ENCODE measurements at places on chromosomes 13 and 19.

DNA sequence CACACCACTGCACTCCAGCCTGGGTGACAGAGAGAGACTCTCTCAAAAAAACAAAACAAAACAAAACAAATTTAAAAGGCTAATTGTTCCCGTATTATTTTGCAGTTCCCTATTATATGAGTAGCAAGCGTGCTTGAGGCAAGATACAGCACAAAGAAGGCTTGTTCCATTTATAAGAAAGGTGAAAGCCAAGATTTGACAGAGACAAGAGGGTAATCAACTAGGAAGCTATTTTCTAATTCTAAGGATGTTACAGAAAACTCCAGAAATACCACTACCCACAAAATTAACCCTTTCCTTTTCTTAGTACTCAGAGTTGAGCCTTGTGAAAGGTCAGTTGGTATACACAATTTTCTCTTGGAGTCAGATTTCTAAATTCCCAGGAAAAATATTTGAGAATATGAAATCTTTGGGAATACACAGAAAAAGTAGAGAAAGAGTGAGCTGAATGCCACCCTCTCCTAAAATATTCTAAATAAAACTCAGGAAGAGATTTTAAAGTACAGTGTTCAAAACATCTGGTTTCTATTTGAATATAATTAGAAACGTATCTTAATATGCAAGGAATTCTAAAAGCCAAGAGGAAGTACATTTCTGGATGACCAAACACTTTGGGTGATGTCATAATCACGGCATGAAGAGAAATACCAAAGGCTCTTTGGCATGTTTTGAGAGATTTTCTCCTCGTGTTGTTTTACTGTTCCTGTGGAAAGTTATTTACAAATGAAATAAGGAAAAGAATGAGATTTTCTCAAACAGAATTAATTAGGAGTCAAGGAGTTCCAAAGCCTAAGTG lies 63.0 kb upstream of the FLT1 start:
- DNase-seq: no peak

DNA sequence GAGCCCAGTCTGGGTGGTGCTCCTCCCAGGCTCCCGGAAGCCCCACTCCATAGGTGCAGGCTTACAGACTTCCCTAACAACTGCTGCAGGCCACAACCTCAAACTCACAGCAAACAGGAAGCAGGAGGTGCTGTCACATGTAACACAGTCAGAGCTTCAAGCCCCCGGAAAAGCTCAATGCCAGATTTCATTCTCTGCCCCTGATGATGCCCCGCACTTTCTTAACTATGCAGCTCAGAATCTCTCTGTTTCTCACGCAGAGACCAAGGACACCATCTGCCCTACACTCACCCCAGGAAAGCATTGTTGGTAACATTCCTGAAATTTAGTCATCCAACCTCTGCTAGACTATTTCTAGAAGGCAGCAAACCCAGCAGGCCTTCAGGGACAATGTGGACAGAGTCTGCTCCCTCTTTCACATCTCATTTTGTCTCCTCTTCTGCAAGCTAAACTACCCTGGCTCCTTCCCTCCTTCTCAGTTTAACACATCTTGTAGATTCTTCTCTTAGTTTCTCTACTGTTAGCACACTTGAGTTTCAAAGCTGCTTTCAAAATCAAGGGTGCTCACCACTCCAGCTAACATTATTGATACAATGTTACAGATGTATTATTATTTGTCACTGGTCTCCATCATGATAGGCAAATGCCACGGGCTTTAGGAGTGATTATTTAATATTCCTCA lies 162.5 kb downstream of the KCTD12 start:
- no peak for DNase-seq

- no peak for DNase-seq
Measured at GRCh38 chr19:9009431-9009830, 778 bp downstream of the MUC16 start.

GRCh38 chr19:39399668-39400050 lies 7.0 kb upstream of the ZFP36 start:
- DNase-seq: no peak

DNA sequence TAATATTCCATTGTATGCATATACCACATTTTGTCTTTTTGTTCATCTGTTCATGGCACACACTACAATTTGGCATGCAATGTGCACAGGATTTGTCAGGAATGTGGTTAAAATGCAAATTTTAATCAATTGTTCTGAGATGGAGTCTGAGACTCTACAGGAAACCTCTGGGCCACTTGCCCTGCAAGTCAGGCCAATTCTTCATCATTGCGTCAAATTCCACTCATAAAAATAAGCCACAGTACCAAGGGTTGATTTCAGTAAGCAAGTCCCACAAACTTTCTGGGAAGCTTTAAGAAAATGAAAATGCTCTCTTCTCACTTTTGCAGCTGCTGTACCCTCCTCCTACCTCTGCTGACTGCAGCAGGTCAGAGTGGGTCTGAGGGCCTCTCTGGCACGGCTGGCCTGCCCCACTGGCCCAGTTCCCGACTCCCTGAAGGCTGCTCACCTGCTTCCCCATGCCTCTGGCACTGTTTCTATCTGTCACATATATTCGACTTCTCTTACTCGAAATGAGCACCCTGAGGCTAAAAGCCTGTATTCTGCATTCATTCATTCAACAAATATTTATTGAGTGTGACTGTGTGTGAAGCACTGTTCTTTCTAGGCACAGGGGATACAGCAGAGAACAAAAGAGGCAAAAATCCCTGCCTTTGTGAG lies 83.8 kb upstream of the WASF3 start:
- no peak for DNase-seq

DNA sequence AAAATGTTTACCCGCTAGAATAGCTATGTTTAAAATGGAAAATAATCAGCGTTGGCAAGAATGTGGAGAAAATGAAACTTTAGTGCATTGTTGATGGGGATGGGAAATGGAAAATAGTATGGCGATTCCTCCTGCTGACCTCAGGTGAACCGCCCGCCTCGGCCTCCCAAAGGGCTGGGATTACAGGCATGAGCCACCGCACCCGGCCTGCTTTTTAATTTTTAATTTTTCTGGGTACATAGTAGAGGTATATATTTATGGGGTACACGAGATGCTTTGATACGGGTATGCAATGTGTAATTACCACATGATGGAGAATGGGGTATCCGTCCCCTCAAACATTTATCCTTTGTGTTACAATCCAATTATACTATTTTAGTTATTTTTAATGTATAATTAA lies 7.3 kb upstream of the NLRP8 start:
- no peak for DNase-seq

DNA sequence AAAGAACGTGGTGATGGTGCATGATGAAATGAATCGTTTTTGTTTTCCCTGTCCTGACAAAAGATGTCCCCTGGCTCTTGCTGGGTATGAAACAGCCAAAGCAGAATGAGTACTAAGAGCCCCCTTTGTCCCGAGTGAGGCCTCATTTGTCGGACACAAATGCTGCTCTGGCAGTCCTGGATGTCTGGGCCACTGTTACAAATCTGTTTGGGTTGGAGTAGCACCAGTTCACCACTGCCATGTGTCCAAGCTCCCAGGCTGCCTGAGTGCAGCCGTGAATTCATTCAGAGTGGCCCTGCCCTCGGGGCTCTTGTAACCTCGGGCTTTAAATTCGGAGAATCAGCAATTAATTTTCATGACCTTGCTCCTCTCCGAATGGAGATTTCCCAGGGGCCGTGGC lies 182.4 kb downstream of the NUFIP1 start:
- DNase-seq: no peak

All from NCI-H2107 (cell line).